Esophagus muscularis mucosa (tissue), 4 donors: ENCODE measurements at places on chromosomes 1 and 21.

DNA sequence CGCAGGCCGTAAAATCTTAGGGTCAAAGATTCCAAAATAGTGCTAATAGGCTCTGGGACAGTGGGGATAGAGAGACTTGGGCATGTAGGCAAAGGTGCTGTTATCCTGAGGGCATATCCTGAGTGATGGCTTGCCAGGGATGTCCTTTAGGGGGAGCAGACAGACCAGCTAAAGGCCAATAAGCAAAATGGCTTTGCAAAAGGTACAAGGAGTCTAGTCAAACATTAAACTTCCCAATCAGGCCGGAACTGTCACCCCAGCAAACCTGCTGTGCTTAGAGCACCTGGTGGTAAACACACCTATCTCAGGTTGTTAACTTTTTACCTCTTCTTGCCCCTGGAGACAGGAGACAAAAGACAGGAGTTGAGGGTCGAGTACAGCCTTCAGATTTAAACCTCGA is 49.1 kb downstream of the TRABD2B start:
- no peak overlapping the region for H3K27ac ChIP-seq
- no peak overlapping the region for H3K4me3 ChIP-seq
- H3K4me1 ChIP-seq = no peaks in the 10 kb centered on the region
- DNase-seq = no peak

GRCh38 chr1:55500601-55501000 is 285.4 kb upstream of the USP24 start:
- no peaks in the 10 kb centered on the region for H3K36me3 ChIP-seq
- H3K27me3 ChIP-seq = no peaks in the 10 kb centered on the region
- DNase-seq = no peak
- no peak overlapping the region for H3K4me3 ChIP-seq
- peaks cover 24% of the 10 kb centered on the region for H3K4me1 ChIP-seq
- H3K27ac ChIP-seq = no peak overlapping the region

GRCh38 chr1:88079036-88079435 is 605.0 kb upstream of the PKN2 start:
- no peaks in the 10 kb centered on the region for H3K27me3 ChIP-seq
- H3K4me3 ChIP-seq = no peak overlapping the region
- no peaks in the 10 kb centered on the region for H3K4me1 ChIP-seq
- no peaks in the 10 kb centered on the region for H3K36me3 ChIP-seq
- no peak overlapping the region for H3K27ac ChIP-seq
- no peak for DNase-seq

GRCh38 chr1:121558514-121558913 is 373.7 kb downstream of the SRGAP2C start:
- no peak for DNase-seq
- H3K27ac ChIP-seq = no peak overlapping the region
- no peaks in the 10 kb centered on the region for H3K4me1 ChIP-seq
- H3K27me3 ChIP-seq = no peaks in the 10 kb centered on the region
- H3K4me3 ChIP-seq = no peak overlapping the region

DNA sequence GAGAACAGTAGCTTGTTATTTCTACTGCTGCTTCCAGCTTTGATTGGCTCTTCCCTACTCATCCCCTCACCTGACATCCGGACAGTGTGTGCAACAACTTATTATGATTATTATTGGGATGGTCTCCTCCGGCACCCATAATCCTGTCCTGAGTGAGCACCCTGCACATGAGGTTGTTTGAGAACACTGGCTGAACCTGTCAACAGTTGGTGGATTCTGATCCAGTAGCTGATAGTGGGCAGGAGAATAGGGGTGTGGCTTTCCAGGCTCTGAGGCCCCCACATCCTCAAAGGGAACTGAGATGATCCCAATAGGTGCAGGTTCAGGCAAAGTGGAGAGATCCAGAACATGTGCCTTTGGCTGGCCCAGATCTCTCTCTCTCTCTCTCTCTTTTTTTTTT is 60.5 kb downstream of the RUNX1 start:
- H3K4me3 ChIP-seq = no peak overlapping the region
- no peaks in the 10 kb centered on the region for H3K36me3 ChIP-seq
- no peak overlapping the region for H3K27ac ChIP-seq
- no peak for DNase-seq
- no peaks in the 10 kb centered on the region for H3K27me3 ChIP-seq

- H3K27ac ChIP-seq = no peak overlapping the region
- H3K27me3 ChIP-seq = no peaks in the 10 kb centered on the region
- no peak overlapping the region for H3K4me3 ChIP-seq
- no peak for DNase-seq
- H3K4me1 ChIP-seq = peaks cover 22% of the 10 kb centered on the region
Measured at GRCh38 chr1:108951242-108951641, 12.0 kb downstream of the CLCC1 start.

DNA sequence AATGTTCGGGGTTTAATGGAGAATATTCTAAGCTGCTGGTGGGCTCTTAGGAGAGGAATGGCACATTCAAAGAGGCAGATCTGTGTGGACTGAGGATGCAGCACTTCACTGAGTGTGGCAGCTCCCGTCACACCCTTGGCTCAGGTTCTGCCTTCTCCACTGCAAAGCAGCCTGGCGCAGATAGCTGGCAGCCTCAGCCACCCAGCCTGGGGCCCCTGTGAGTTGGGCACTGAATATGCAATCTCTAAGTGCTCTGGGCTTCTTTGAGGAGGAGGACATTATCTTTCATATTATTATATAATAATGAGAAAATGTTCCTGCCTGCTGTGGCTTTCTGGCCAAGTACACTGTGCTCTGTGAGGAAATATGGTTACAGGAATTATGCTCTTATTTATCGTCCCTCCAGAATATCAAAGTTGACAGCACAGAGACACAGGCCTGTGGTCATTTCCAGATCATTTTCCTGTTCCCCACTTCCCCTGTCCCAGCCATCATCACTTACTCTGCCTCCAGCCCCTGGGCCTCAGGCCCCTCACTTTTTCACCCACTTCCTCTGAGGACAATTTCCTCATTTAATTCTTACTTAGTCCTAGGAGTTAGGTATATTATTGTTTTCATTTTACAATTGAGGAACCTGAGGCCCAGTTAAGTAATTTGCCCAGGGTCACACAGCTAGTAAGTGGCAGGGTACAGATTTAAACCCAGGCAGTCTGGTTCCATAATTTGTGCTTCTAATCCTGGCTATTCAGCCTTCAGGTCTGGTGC is 53.6 kb downstream of the MAB21L3 start:
- H3K4me1 ChIP-seq = peaks cover 34% of the 10 kb centered on the region
- peak; percentile 88 for DNase-seq
- H3K27me3 ChIP-seq = no peaks in the 10 kb centered on the region
- H3K27ac ChIP-seq = peak overlapping the region; percentile 54

- no peaks in the 10 kb centered on the region for H3K36me3 ChIP-seq
- H3K27ac ChIP-seq = no peak overlapping the region
- no peak overlapping the region for H3K4me3 ChIP-seq
- no peaks in the 10 kb centered on the region for H3K4me1 ChIP-seq
- H3K27me3 ChIP-seq = no peaks in the 10 kb centered on the region
Measured at GRCh38 chr21:24514081-24514733, 1093.1 kb downstream of the MRPL39 start.

DNA sequence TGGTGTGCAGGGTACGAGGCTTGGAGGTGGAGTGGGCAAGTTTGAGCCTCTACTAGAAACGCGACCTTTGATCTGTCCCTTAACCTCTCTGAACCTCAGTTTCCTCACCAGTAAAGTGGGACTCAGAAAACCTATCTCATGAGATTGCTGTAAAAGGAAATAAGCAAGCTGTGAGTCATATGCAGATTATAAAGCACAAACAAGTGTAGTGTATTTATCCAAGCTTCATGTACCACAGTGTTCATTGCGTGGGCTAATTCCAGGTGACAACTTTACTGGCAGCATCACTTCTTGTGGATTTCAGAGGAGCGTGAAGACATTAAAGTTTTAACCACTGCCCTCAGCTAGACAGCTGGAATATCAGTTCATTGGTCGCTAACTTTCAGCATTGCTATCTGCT is 44.4 kb downstream of the ZNF697 start:
- no peak overlapping the region for H3K27ac ChIP-seq
- no peak overlapping the region for H3K4me3 ChIP-seq
- no peak for DNase-seq
- H3K4me1 ChIP-seq = peaks cover 8% of the 10 kb centered on the region
- no peaks in the 10 kb centered on the region for H3K27me3 ChIP-seq
- H3K36me3 ChIP-seq = no peaks in the 10 kb centered on the region

- H3K27me3 ChIP-seq = no peaks in the 10 kb centered on the region
- H3K36me3 ChIP-seq = no peaks in the 10 kb centered on the region
- no peak for DNase-seq
- no peak overlapping the region for H3K27ac ChIP-seq
- H3K4me3 ChIP-seq = no peak overlapping the region
- peaks cover 20% of the 10 kb centered on the region for H3K4me1 ChIP-seq
Measured at GRCh38 chr1:89603651-89604413, 29.1 kb upstream of the LRRC8C start.

- H3K27me3 ChIP-seq = no peaks in the 10 kb centered on the region
- H3K4me3 ChIP-seq = no peak overlapping the region
- DNase-seq = no peak
- no peak overlapping the region for H3K27ac ChIP-seq
Measured at GRCh38 chr1:223425550-223425949, 32.3 kb downstream of the CCDC185 start.

- no peak for DNase-seq
- H3K27ac ChIP-seq = no peak overlapping the region
- H3K27me3 ChIP-seq = no peaks in the 10 kb centered on the region
- no peak overlapping the region for H3K4me3 ChIP-seq
Measured at GRCh38 chr1:84155517-84155916, 11.4 kb downstream of the PRKACB start.

DNA sequence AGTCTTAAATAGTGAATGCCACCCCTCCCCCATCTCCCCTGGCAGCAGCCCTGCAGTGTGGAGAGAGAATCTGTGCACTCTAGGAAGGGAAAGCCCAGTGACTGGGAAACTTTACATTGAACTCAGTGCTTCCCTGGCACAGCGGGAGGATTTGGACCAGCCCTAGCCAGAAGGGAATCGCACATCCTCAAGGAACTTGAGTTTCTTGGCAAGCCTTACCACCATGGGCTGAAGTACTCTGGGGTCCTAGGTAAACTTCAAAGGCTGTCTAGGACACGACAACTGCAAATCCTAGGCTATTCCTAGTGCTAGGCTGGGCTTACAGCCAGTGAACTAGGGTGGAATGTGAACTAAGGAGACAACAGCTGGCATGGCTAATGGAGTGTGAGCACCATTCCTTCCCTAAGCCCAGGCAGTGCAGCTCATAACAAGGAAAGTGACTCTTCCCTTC is 88.3 kb downstream of the COL24A1 start:
- no peak overlapping the region for H3K4me3 ChIP-seq
- no peak for DNase-seq
- no peak overlapping the region for H3K27ac ChIP-seq
- H3K4me1 ChIP-seq = peaks cover 14% of the 10 kb centered on the region
